Mucosa of descending colon (tissue), 3 donors: ENCODE measurements at places on chromosomes 13 and 19. TPM values are rescaled to one million over a fixed set of nuclear protein-coding genes. Genes with fewer than 3 reads are reported as not detected.

RNF17 gene
- total RNA-seq: not detected

AKAP8 gene
- 50.0 TPM for total RNA-seq

ZNF491 gene
- total RNA-seq: 1.9 TPM

DNA sequence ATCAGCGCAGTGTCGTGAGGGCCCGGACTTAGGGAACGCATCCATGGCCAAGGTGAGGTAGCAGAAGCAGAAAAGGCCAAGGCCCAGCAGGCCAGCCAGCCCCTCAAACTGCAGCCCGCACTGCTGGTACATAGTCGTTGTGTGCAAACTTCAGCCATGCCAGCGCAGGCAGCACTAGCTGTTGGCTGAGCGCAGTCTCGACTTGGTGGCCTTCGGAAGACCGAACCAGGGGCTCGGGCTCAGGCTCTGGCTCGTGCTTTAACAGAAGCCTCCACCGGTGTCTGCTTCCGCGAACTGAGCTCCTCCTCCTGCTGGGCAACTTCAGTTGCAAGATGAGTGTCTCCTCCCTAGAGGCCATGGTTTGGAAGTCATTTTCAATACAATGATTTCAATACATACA, 157.5 kb downstream of the DNAJC15 start:
- no peak for DNase-seq

DNA sequence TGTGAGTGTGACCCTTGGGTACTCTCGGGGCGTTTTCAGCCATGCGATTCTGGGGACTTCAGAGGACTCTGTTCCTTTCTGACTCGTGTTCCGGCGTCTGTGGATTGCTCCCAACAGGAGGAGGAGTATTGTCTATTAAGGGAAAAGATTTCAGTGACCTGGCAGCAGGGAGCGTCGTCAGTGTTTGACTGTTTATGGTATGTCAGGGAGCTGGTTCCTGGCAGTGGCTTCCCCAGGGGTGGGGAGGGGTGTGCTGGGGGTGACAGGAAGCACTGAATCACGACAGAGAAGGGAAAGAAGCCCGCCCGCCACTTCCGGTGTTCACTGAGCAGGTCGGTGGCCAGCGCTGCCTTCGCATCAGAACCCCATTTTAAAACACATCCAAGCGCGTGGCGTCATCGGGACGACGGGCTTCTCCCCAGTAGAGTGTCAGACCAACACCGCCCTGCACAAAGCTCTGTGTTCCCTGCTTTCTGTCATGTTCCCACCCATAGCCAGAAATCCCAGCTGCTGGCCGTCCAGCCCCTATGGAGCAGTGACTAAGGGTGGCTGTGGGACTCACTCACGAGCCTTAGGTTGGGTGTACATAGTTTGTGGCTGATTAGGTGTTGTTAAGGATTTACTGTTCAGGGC, 33.8 kb downstream of the COL4A2 start:
- DNase-seq: peak; percentile 59

GRCh38 chr19:49438261-49438660, 3.1 kb downstream of the SLC17A7 start:
- no peak for DNase-seq

- DNase-seq: no peak
These were observed 37.6 kb downstream of the GRIK5 start for GRCh38 chr19:42032431-42032830.

- DNase-seq: no peak
These were observed 166.6 kb downstream of the KLF12 start for GRCh38 chr13:73967397-73968165.
